SHP77 treated with DMSO at 0.1 percent for 48 hours (cell line): ENCODE measurements at places on chromosomes 12 and 14.

DNA sequence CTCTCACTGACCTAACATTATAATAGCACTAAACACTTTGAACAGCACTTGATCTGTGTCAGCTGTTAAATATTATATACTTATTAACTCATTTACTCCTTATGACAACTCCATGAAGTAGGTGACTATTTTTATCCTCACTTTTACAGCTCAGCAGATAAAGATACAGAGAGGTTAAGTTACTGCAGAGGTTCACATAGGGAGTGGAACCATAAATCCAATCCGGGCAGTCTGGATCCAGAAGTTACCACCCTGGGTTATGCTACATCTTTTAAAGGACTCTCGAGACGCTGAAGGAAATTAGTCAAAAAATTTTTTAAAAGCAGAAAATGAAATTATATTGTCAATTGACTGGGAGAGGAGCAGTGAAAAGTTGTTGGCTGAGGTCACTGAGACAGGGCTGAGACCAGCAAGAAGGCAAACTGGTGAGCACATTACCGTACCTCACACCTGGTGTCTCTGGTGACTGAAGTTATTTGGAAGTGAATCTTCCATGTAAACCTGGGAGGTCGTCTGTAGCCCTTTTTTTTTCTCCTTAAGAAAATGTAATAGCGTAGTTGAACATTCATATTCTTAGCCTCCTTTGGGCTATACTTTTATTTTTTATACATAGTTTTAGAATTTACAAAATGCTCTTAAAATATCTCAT lies 1.2 kb upstream of the RIMKLB start:
- DNase-seq, result no peak

GRCh38 chr14:58884442-58884841 lies 246.7 kb downstream of the DACT1 start:
- DNase-seq, result no peak

GRCh38 chr14:33602396-33602795 lies 348.5 kb downstream of the EGLN3 start:
- DNase-seq, result no peak

- no peak for DNase-seq
These were observed 99.2 kb downstream of the SLC41A2 start for GRCh38 chr12:104858611-104859543.

DNA sequence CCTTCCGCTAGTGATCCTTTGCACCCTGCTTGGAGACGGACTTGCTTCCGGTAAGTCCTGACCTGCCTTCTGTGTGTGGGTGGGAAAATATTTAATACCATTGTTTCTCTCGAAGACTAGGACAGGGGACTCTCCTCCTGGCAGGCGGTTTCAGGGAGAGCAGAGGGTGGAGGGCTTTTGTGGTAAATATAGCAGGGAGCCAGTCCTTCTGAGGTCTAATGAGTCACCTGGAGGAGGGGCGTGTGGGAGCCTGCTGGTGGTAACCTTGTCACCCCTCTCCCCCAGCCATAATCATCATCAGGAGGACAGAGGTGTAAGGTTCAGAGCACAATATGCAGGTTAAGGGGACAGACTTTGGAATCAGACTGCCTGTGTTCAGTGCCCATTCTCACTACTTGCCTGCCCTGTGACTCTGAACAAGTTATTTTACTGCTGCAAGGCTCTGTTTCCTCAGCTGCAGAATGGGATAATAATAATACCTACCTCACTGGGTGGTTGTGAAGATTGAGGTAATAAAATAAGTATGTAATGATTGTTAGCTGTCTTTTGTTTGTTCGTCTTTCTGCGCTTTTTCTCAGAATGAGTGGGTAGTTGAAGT lies 47.4 kb downstream of the SUSD6 start:
- no peak for DNase-seq

- DNase-seq, result no peak
These were observed 139.9 kb downstream of the TTC7B start for GRCh38 chr14:90676356-90676755.

DNA sequence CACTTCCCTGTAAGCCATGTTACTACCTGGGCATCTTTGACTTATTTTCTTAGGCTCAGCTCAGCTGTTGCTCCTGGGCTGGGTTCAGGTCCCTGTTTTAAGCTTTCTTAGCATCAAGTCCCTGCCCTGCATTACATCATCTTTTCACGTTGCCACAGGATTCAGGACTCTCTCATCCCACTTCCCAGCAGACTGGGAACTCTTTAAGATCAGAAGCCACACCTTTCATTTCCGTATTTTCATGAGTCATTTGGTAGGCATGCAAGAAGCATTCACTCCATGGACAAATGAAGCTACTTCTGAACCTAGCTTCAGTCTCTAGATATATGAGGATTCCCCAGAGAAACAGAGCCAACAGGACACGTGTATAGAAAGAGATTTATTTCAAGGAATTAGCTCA lies 726.8 kb downstream of the VRK1 start:
- no peak for DNase-seq

DNA sequence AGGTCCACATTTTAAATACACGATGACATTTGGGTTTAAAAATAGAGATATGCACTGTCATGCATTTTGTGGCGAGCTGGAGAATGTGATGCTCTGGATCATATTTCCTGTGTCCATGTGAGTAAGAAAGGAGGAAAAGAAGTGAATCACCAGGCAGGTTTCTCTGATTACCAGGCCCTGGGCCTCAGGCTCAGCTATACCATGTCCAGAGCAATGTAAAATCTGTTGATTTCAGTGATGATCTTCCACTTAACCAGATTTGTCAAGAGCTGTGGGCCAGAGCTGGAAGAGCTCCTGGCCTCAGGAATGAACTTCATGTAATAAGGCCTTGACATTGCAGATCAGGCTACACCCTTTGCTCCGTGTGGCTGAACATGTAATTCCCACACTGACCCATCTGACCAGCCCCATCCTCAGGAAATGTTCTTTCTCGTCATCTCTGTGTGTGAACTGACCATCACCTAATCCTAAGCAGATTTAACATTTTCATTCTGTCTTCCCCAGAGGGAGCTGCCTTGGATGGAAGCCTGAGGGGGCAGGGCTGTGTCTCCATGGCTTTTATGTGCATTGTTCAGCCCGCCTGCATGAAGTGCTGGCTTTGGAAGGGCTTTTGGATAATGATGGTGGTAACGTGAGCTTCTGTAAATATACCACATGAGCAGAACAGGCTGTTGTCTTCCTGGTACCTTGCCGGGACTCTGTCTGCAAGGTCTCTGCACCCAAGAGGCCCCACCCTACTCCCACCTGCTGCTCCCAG lies 54.5 kb downstream of the CRACR2A start:
- DNase-seq, result peak; percentile 61

GRCh38 chr14:77071938-77072388 lies 26.1 kb upstream of the CIPC start:
- no peak for DNase-seq

GRCh38 chr12:64627771-64628170 lies 17.5 kb downstream of the RASSF3 start:
- no peak for DNase-seq

DNA sequence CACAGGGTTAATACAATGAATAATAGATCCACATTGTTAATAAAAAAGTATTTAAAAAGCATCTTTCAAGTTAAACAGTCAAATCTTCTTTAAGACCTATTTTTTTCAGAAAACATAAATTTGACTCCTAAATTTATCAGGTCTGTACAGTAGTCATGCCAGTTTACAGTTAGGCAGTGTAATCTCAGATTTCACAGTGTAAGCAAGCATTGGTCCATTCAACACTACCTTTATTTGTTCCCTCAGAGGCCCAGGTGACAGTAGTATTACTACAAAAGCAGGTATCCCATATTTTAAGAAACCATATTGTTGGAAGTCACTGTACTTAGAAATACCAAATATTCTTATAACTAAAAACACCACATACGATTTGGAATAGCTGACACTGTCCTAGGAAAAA lies 6.1 kb downstream of the ATP2B1 start:
- DNase-seq, result no peak

DNA sequence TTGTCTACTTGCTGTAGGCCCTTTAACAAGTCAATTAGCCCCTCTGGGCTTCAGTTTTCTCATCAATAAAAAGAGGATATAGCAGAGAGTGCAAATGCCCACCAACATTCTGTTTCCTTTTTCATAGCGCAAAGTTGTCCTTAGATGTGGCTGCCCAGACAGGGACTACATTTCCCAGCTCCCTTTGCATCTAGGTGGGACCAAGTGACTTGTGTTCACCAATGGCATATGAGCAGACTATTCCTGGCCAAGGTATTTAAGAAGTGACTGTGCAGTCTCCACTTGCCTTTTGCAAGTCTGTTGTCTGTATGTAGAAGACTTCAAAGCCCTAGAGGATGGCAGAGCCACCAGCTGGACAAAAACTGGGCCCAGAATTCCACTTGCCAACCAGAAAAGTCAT lies 59.7 kb downstream of the DAO start:
- DNase-seq, result no peak
